SK-N-SH (cell line): ENCODE measurements at places on chromosomes 2 and 18. TPM values are rescaled to one million over a fixed set of nuclear protein-coding genes. Genes with fewer than 3 reads are reported as not detected.

Gene SERPINB13
- polyA plus RNA-seq, result not detected in 2 replicates

Gene SLC40A1
- polyA plus RNA-seq, result 1.8 and 2.1 TPM in 2 replicates

Gene C2orf66
- 0.64 and 0.71 TPM in 2 replicates for polyA plus RNA-seq

Gene EGR4
- polyA plus RNA-seq, result 0.02 TPM in 1 of 2 replicates, not detected in the other

Gene PROM2
- polyA plus RNA-seq, result 0.38 and 0.49 TPM in 2 replicates

Gene CABYR
- 15.0 and 15.2 TPM in 2 replicates for polyA plus RNA-seq

Gene THSD7B
- 0.02 TPM in 1 of 2 replicates, not detected in the other for polyA plus RNA-seq

Gene TLX2
- 24.5 and 25.6 TPM in 2 replicates for polyA plus RNA-seq

Gene ATIC
- 108 and 128 TPM in 2 replicates for polyA plus RNA-seq

Gene IL36G
- not detected in 2 replicates for polyA plus RNA-seq

Gene GDF7
- 0.02 and 0.03 TPM in 2 replicates for polyA plus RNA-seq

Gene ABHD1
- 3.3 and 4.1 TPM in 2 replicates for polyA plus RNA-seq

Gene SP5
- not detected in 2 replicates for polyA plus RNA-seq

Gene AMER3
- polyA plus RNA-seq, result under 0.01 and 0.03 TPM in 2 replicates

Gene IL36RN
- polyA plus RNA-seq, result not detected in 2 replicates

Gene MC5R
- not detected in 2 replicates for polyA plus RNA-seq

Gene SERPINB12
- polyA plus RNA-seq, result not detected in 2 replicates

Gene SLC30A3
- polyA plus RNA-seq, result 0.68 and 1.1 TPM in 2 replicates

Gene VWA3B
- polyA plus RNA-seq, result not detected in 2 replicates

Gene POTEJ
- polyA plus RNA-seq, result not detected in 2 replicates

Gene TEKT4
- polyA plus RNA-seq, result not detected in 2 replicates

Gene PER2
- polyA plus RNA-seq, result 0.82 and 0.96 TPM in 2 replicates

Gene IL36B
- polyA plus RNA-seq, result not detected in 2 replicates

Gene ASTL
- not detected in 2 replicates for polyA plus RNA-seq

Gene TUBA3E
- polyA plus RNA-seq, result not detected in 2 replicates

Gene DNAH7
- 0.70 and 1.2 TPM in 2 replicates for polyA plus RNA-seq

Gene CAVIN2
- polyA plus RNA-seq, result 1.5 and 1.7 TPM in 2 replicates

Gene SERPINB4
- 0.06 TPM in 1 of 2 replicates, not detected in the other for polyA plus RNA-seq

Gene SANBR
- 4.3 and 4.7 TPM in 2 replicates for polyA plus RNA-seq

Gene MOGAT1
- polyA plus RNA-seq, result not detected in 2 replicates

Gene ST8SIA5
- 0.06 and 0.08 TPM in 2 replicates for polyA plus RNA-seq

Gene CRACDL
- not detected in 2 replicates for polyA plus RNA-seq

Gene ALPI
- not detected in 2 replicates for polyA plus RNA-seq

Gene EVA1A
- polyA plus RNA-seq, result 79.0 and 93.0 TPM in 2 replicates

Gene RPRM
- polyA plus RNA-seq, result 0.03 and 0.15 TPM in 2 replicates

Gene SLC16A14
- 0.73 and 0.90 TPM in 2 replicates for polyA plus RNA-seq

Gene PRKRA
- polyA plus RNA-seq, result 35.7 and 44.3 TPM in 2 replicates

Gene GAREM2
- 1.5 and 3.7 TPM in 2 replicates for polyA plus RNA-seq

Gene EFEMP1
- 1,015 and 1,290 TPM in 2 replicates for polyA plus RNA-seq

Gene L3MBTL4
- 0.02 and 0.05 TPM in 2 replicates for polyA plus RNA-seq

Gene G6PC2
- not detected in 2 replicates for polyA plus RNA-seq

Gene LBX2
- polyA plus RNA-seq, result 0.03 TPM in 1 of 2 replicates, not detected in the other

Gene MOCOS
- 1.2 TPM in 2 replicates for polyA plus RNA-seq

Gene TXNDC2
- 0.06 and 0.07 TPM in 2 replicates for polyA plus RNA-seq

Gene DSEL
- polyA plus RNA-seq, result 3.3 and 4.6 TPM in 2 replicates

Gene SCN9A
- 5.9 and 7.8 TPM in 2 replicates for polyA plus RNA-seq

Gene MARCO
- not detected in 2 replicates for polyA plus RNA-seq

Gene RBM44
- 0.30 and 0.34 TPM in 2 replicates for polyA plus RNA-seq

Gene CELF4
- polyA plus RNA-seq, result 0.26 and 0.63 TPM in 2 replicates
